ENCODE measurements at places on chromosomes 12 and 14. TPM values are rescaled to one million over a fixed set of nuclear protein-coding genes. Genes with fewer than 3 reads are reported as not detected.

GRCh38 chr14:105316968-105317510 lies 2.5 kb downstream of the PACS2 start:
- DNase-seq, result no peak

GRCh38 chr12:43333644-43334043 lies 218.4 kb downstream of the ADAMTS20 start:
- no peak for DNase-seq

GRCh38 chr12:125038976-125039625 lies 26.1 kb upstream of the AACS start:
- DNase-seq, result no peak

DNA sequence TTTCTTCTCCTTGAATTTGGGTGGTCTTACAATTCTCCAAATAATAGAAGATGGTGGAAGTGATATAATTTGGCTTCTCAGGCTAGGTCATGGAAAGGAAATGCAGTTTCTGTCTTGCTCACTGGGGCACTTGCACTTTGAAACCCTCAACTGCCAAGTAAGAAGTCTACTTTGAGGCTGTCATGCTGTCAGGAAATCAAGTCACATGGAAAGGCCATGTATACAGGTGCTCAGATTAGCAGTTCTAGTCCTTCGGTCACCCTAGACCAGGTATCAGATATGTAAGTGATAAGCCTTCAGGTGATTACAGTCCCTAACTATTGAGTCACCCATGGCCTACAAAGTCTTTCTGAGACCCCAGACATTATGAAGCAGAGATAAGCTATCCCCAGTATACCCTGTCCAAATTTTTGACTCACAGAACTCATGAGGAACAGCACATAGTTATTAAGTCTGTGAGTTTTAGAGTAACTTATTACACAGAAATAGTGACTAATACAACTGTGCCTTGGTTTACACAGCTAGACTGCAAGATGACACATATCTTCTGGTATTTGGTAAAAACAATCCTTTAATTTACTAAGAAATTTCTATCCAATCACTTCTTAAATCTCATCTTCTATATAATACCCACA lies 26.3 kb upstream of the BBS10 start:
- no peak for DNase-seq

GRCh38 chr12:104423809-104424208 lies 32.9 kb upstream of the CHST11 start:
- no peak for DNase-seq

GRCh38 chr14:65961004-65961403 lies 525.2 kb upstream of the CCDC196 start:
- DNase-seq, result no peak

- DNase-seq, result no peak
Observed at GRCh38 chr14:35556548-35556947, 22.6 kb downstream of the INSM2 start.

GRCh38 chr12:66337381-66338010 lies 35.2 kb downstream of the HELB start:
- no peak for DNase-seq

DNA sequence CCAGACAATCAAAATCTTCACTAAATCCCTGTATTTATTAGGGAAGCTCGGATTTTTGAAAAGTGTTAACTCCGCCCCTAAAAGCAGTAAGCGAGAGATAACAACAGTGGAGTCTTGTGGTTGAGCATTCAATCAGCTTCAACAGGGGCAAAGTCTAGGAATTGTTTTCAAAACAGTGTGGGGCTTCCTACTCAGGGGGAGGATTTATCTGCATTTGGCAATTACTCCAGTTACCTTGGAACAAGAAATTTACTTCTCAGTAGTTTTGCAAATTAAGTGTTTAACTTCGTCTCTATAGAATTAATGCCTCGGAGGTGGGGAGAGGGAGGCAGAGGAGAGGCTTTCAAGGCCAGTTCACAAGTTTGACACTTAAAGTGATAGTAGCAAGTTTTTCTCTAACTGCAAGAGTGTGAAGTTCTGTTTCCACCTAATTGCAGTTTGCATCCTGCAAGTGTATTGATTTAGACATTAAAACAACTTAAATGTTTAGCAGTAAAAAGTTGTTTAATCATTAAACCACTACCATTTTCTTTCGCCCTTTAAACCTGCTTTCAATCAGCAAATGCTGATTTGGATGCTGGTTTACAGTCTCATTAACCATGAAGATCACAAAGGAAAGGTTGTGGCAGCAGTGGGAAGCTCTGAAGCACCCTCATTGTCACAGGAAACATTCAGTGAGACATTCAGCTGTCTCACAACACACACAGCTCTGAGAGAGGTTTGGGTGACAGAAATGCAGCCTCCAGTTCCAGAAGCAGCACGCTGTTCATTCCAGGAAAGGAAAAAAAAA lies 102.0 kb downstream of the HMGA2 start:
- no peak for DNase-seq

GRCh38 chr12:58425481-58426392 lies 484.4 kb downstream of the ATP23 start:
- no peak for DNase-seq

DNA sequence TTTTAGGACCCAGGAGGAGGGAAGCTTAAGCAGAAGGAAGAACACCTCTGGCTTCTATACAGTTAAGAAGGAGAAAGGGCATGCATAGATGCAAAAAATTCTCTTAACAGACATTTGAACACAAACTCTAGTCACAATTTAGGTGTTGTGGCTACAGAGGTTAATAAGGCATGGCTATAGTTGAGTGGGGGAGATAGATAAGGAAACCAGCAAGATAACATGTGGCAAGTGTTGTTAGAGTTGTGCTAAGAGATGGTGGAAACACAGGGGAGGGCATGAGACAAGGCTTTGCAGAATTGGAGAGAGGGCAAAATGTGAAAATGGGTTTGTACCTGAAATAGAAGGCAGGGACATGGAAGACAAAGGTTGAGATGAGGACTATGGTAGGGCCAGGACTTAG lies 88.9 kb downstream of the MSRB3 start:
- no peak for DNase-seq

GRCh38 chr12:49665384-49665783 lies 41.8 kb downstream of the FMNL3 start:
- DNase-seq, result no peak

DNA sequence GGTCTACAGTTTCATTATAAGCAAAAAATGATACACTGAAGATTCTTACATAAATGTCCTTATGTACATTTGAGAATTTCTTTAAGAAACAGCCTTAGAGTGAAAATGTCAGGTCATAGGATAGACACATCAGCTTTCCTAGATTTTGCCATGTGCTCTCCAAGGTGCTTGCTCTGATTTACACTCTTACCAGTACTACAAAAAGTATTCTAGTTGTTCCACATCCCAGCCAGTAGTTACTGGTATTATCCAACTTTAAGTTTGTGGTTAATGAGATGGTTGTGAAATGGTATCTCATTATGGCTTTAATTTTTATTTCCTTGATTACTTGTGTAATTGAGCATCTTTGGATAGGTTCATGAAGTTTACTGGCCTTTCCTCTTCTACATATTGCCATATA lies 5.0 kb upstream of the LRRK2 start:
- no peak for DNase-seq

- no peak for DNase-seq
Observed at GRCh38 chr12:75699728-75700496, 188.5 kb upstream of the KRR1 start.

DNA sequence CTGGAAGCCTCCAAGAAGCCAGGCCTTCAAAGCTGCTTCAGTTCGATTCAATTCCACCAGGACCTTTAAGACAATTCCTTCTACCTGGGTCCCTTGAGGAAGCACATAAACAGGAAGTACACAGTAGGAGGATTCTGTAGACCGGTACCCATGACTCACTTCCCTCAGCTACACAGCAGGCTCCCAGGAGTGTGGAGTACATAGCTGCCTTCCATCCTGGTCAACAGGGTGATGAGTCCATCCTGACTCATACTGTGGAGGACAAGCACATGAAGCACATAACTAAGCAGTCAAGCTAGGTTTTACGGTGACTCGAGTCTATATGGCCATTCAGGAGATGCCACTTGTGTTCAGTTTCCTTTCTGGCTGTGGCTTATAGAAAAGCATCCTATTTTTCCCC lies 197.6 kb upstream of the RBM19 start:
- DNase-seq, result no peak

GRCh38 chr12:96195845-96196451 lies 1.8 kb downstream of the ELK3 start:
- no peak for DNase-seq

GRCh38 chr12:52390739-52391617 lies 5.5 kb upstream of the KRT84 start:
- DNase-seq, result no peak

- DNase-seq, result no peak
Observed at GRCh38 chr12:85641796-85642195, 194.4 kb downstream of the RASSF9 start.

DNA sequence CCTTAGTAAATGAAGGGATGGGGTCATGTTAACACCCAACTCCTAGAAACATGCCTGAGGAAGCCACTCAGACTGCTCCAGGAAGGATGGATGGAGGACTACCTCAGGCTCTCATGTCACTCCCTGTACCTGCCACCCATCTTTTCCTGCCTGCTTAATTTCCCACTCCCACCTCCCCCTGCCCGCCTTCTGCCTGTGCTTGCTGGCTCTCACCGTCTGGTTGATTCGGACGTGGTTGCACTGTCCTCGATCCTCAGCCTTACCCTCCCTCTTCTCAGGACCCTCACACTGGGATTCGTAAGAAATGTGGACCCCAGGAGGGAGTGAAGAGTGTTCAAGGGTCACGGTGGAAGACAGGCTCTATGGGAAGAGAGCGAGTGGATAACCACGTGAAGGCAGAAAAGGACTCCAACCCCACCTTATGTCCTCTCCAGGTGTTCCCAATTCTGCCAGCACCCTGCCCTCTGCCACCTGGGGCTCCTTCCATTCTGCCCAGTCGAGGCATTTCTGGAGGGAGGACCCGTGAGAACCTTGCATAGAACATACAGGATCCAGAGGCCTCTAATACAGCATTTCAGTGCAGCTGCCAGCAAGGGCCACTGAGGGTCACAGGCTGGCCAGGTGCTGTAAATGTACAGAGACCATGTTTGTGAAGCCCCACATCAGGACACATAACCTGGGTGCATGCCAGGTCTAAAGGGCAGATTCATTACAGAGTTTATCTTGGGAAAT lies 12.9 kb downstream of the ITGB7 start:
- no peak for DNase-seq

GRCh38 chr14:29232711-29233110 lies 466.1 kb downstream of the FOXG1 start:
- DNase-seq, result no peak

- no peak for DNase-seq
Observed at GRCh38 chr12:106287364-106287763, 15.2 kb upstream of the TCP11L2 start.

DNA sequence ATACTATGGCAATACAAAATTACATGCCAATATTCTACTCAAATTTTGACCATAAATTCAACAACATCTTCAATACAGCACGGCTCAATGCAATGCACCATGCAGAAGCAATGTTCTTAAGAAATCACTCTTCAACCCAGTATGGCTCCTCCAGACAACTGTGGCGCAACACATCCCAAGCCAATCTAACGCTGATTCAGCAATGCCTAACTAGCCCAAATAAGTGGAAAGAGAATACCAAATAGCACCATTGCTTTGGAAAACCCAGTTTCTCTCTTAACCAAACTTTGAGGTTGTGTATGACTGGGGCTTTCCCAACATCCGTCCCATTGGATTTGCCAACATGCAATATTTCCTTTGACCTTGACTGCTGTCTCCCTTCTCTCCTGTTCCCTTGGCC lies 211.1 kb upstream of the TBX3 start:
- DNase-seq, result no peak

- DNase-seq, result no peak
Observed at GRCh38 chr14:33206981-33207380, 268.3 kb downstream of the NPAS3 start.

- no peak for DNase-seq
Observed at GRCh38 chr14:105063056-105063455, 2.2 kb downstream of the GPR132 start.

DNA sequence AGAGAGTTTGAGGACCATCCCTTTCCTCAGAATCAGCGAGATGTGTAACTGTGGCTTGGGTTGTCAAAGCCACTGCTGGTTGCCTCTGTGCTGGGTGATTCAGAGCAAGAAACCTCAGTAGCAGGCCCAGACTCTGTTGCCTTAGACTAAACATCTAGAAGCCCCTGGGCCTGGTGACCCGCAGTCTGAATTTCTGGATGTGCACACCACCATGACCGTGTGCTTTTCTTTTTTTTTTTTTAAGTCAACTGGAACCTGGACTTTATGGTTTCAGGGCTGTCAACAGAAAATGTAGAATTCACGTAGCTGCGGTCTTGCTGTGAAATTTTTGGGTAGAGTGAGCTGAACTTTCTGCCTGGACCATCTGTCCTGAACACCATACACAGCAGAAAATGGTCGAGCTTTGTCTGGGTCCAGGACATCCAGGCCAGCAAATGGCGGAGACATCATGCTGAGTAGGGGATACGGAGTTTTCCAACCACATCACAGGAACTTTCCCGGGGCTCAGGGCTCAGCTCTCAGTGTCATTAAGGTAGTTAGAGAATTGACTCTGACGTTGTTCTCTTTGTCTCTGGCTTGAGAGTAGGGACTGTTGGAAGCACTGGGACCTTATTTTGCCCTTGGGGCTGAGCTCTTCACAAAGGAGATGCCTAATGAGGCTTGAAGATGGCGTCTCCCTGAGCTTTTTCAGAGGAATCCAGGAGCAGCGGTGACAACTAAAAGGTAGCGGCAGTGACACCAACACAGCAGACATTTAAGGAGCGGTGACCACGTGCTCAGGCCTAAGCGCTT lies 23.0 kb upstream of the BATF start:
- DNase-seq, result no peak

- DNase-seq, result no peak
Observed at GRCh38 chr12:132423251-132423819, 66.6 kb upstream of the FBRSL1 start.

DNA sequence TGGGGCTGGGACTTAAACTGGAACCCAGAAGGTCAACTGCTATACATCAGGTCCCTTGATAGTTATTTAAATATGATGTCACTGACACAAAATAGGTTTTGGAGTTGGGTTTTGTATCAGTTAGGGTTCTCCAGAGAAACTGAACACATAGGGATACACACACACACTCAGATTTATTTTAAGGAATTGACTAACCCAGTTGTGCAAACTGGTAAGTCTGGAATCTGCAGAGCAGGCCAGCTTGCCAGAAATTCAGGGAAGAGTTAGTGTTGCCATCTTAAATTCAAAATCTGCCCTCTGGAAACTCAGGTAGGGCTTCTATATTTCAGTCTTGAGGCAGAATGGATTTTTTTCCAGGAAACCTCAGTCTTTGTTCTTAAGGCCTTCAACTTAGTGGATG lies 36.9 kb downstream of the MAPK1IP1L start:
- DNase-seq, result no peak

DNA sequence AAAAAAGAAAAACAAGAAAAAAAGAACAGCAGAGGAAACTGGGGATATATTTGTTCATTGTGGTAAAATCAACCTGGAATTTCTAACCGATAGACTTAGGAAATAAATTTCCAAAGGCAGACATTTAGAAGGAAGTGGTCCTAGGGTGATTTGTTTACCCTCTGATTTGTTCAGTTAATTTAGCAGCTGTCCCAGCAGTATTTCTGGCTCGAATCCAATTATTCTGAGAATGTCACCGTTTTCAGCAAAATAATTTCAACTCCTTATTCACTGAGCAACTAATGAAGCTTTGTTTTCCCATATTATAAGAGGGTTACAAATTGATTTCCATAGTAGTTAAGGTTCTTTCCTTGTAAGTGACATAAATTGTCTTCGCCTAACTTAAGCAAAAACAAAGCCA lies 285.2 kb upstream of the SYT10 start:
- no peak for DNase-seq

The IL23A gene
- polyA plus RNA-seq, result 0.82 TPM

The LMNTD1 gene
- polyA plus RNA-seq, result not detected

The SLCO1B1 gene
- polyA plus RNA-seq, result not detected

The PPP1R12A gene
- polyA plus RNA-seq, result 105 TPM
